ENCODE measurements at places on chromosomes 3 and 15. TPM values are rescaled to one million over a fixed set of nuclear protein-coding genes. Genes with fewer than 3 reads are reported as not detected.

The TTLL13 gene
- not detected for total RNA-seq

The EFHB gene
- 1.0 TPM for total RNA-seq

The RASL12 gene
- total RNA-seq: 20.1 TPM

The DGKG gene
- total RNA-seq: not detected

The RAB6B gene
- total RNA-seq: 3.9 TPM

The TGM4 gene
- total RNA-seq: not detected

The TRIM42 gene
- total RNA-seq: not detected

The CLCN2 gene
- total RNA-seq: 9.2 TPM

The CYP8B1 gene
- total RNA-seq: not detected

The C3orf62 gene
- 5.4 TPM for total RNA-seq

DNA sequence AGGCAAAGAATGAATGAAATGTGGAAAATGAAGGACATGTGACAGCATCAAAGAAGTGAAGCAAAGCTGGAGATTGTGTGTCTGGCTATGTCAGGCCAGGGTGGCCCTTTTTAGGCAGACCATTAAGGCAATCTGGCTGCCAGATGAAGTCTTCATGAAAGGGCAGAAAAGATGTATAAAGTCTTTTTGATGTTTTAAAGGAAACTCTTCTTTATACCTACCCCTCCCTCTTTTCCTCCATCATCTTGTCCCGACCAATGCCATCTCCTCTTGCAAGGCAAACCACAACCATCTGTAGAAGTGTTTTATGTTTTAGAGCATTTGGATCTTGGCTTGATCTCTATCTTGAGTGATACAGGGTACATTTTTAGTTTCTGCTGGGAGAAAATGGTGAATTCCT lies 259.2 kb downstream of the LSAMP start:
- no peaks in the 10 kb centered on the region for H3K4me1 ChIP-seq
- H3K27me3 ChIP-seq: no peaks in the 10 kb centered on the region
- H3K4me3 ChIP-seq: no peak overlapping the region
- H3K36me3 ChIP-seq: no peaks in the 10 kb centered on the region
- DNase-seq: no peak

DNA sequence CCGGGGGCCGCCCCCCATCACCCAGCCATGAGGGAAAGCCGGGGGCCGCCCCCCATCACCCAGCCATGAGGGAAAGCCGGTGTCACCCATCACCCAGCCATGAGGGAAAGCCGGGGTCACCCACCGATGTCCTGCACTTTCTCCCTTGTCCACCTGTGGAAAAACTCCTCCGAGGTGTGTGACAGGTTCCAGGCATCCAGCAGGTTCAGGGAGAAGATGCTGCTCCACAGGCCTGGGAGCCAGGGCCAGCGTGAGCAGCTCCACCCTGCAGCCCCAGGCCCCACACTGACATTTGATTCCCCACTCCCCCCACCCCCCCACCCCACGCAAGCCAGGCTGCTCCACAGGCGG lies 15.5 kb upstream of the EHD4 start:
- H3K27me3 ChIP-seq: no peaks in the 10 kb centered on the region
- DNase-seq: no peak

DNA sequence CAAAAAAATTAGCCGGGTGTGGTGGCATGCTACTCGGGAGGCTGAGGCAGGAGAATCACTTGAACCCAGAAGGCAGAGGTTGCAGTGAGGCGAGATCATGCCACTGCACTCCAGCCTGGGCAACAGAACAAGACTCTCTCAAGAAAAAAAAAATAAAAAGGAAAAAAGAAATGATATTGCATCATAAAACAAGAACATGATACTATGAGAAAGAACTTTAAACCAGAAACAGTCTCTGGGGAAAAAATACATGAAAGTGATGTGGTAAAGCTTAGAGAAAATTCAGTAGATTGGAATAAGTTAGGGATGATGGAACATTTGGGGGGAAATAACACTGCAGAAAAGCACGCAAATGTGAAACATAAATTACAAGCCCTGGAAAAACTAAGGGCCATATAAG lies 54.7 kb downstream of the CRYGS start:
- no peaks in the 10 kb centered on the region for H3K36me3 ChIP-seq
- no peaks in the 10 kb centered on the region for H3K27me3 ChIP-seq
- H3K27ac ChIP-seq: no peak overlapping the region
- DNase-seq: no peak

DNA sequence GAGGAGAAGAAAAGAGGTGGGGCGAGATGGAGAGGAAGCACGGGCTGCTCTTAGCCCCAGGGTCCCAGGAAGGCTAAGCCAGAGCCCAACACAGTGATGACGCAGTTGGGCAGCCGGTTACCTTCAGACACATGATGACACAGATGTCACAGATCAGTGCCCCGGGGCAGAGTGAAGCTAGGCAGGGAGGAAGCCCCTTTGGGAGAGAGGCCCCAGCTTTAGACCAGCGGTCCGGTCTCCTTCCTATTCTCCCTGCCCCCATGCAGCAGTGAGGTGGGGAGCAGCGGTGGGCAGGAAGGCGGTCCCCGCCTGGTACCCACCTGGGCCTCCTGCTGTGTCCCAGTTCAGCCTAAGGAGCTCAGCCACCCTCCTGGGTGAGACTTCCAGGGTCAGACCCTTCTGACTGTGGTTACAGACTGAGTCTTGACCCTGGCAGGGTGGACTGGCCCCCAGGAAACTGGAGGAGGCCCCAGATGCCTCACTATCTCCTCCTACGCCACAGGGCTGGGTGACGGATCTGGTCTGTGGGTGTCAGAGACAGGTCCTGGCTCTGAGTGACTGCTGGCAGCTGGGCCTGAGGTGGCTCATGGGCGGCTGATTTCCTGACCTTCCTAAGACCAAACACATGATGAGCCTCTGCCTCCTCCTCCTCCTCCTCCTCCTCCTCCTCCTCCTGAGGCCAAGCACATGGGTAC lies 38.8 kb upstream of the LINGO1 start:
- H3K4me1 ChIP-seq: no peaks in the 10 kb centered on the region
- no peaks in the 10 kb centered on the region for H3K36me3 ChIP-seq
- no peak overlapping the region for H3K27ac ChIP-seq
- no peak overlapping the region for H3K4me3 ChIP-seq

DNA sequence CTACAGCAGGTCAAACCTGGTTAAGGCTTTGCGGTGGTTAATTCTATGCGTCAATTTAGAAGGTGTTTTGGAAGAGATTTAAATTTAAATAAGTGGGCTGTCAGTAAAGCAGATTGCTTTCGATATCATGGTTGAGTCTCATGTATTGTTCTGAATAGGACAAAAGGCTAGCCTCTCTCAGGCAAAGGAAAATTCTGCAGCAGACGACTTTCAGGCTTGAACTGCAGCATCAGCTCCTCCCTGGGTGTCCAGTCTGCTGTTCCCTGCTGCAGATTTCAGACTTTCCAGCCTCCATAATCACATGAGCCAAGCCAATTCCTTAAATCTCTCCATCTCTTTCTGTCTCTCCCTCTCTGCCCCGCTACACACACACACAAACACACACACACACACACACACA lies 143.2 kb downstream of the TUSC7 start:
- no peak for DNase-seq
- no peak overlapping the region for H3K4me3 ChIP-seq
- H3K4me1 ChIP-seq: peaks cover 14% of the 10 kb centered on the region
- H3K27me3 ChIP-seq: no peaks in the 10 kb centered on the region
- no peak overlapping the region for H3K27ac ChIP-seq

- no peaks in the 10 kb centered on the region for H3K27me3 ChIP-seq
- H3K27ac ChIP-seq: no peak overlapping the region
- DNase-seq: no peak
- H3K4me1 ChIP-seq: no peaks in the 10 kb centered on the region
These were observed 545.5 kb downstream of the NTRK3 start for GRCh38 chr15:87711026-87711425.

GRCh38 chr15:38540510-38540909 lies 24.1 kb downstream of the RASGRP1 start:
- H3K36me3 ChIP-seq: no peaks in the 10 kb centered on the region
- DNase-seq: no peak
- no peaks in the 10 kb centered on the region for H3K4me1 ChIP-seq
- no peaks in the 10 kb centered on the region for H3K27me3 ChIP-seq
- H3K4me3 ChIP-seq: no peak overlapping the region
- H3K27ac ChIP-seq: no peak overlapping the region

- DNase-seq: peak; percentile 80
- H3K4me1 ChIP-seq: no peaks in the 10 kb centered on the region
- H3K27me3 ChIP-seq: no peaks in the 10 kb centered on the region
- no peaks in the 10 kb centered on the region for H3K36me3 ChIP-seq
These were observed 141.0 kb upstream of the MYRIP start for GRCh38 chr3:39668420-39668819.

GRCh38 chr3:71358243-71358642 lies 225.3 kb downstream of the FOXP1 start:
- no peak overlapping the region for H3K4me3 ChIP-seq
- no peaks in the 10 kb centered on the region for H3K27me3 ChIP-seq
- H3K36me3 ChIP-seq: no peaks in the 10 kb centered on the region
- H3K27ac ChIP-seq: no peak overlapping the region
- DNase-seq: no peak
- H3K4me1 ChIP-seq: no peaks in the 10 kb centered on the region

GRCh38 chr3:44516230-44516629 lies 38.8 kb upstream of the ZNF445 start:
- no peak for DNase-seq
- H3K4me3 ChIP-seq: no peak overlapping the region
- H3K27me3 ChIP-seq: no peaks in the 10 kb centered on the region

Measured in GM23338 (cell line).